ENCODE measurements at places on chromosomes 7 and 10. TPM values are rescaled to one million over a fixed set of nuclear protein-coding genes. Genes with fewer than 3 reads are reported as not detected.

DNA sequence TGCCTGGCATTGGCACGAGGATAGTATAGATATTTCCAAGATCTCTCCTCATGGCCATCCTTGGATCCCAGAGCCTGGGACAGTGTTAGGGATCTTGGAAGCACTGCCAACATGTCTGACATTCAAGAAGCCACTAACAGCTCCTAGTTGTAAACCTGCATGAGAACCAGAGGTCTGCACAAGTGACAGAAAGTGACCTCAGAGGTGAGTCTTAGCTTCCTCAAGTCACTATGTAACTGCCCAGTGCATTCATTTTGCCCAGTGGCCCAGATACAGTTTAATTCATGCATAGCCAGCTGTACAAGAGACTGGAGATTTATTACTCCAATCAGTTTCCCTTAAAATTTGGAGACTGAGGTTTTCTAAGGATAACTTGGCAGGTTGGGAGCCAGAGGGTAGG, 16.7 kb downstream of the SUGCT start:
- DNase-seq: no peak

The SUN3 gene
- total RNA-seq: 0.36 TPM

DNA sequence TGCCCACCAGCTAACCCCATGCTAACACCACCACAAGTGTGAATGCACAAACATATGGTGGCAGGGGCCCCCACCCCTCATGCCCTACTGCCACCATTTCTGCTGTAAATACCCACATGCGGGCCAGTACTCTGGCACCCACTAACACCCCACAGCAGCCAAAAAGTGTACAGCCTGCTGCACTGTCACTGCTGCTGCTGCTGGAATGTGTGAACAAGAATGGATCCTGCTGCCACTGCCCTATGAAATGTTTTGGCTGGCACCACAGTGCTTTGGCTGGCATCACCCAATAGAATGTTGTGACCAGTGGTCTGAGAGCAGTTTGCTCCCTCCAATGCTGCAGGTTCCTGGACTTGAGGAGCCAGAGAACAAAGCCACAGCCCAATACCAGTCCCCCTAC, 606.6 kb upstream of the SORCS1 start:
- DNase-seq: no peak

The ACTL6B gene
- 58.7 TPM for total RNA-seq

The EN2 gene
- total RNA-seq: 11.9 TPM

DNA sequence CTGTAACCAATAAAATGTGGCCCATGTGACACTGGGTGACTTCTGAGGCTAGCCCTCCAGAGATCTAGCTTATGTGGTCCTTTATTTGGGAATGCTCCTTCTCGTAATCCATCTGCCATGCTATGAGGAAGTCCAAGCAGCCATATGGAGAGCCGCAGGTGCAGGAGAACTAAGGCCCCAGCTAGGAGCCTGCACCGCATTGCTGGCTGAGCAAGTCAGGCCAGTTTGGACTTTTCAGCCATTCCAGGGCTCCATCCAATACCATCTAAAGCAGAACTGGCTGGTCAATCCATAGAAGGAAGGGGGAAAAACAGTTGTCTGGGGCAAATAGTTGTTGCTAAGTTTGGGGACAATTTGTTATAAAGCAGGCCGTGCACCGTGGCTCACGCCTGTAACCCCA, 32.6 kb downstream of the KLRG2 start:
- DNase-seq: no peak

The TBX20 gene
- total RNA-seq: not detected

GRCh38 chr10:88508796-88509195, 74.3 kb downstream of the RNLS start:
- DNase-seq: no peak

The ENKUR gene
- total RNA-seq: 6.4 TPM

The GPAM gene
- total RNA-seq: 37.7 TPM

GRCh38 chr7:73828107-73828803, 2.5 kb upstream of the CLDN4 start:
- DNase-seq: peak; percentile 58

DNA sequence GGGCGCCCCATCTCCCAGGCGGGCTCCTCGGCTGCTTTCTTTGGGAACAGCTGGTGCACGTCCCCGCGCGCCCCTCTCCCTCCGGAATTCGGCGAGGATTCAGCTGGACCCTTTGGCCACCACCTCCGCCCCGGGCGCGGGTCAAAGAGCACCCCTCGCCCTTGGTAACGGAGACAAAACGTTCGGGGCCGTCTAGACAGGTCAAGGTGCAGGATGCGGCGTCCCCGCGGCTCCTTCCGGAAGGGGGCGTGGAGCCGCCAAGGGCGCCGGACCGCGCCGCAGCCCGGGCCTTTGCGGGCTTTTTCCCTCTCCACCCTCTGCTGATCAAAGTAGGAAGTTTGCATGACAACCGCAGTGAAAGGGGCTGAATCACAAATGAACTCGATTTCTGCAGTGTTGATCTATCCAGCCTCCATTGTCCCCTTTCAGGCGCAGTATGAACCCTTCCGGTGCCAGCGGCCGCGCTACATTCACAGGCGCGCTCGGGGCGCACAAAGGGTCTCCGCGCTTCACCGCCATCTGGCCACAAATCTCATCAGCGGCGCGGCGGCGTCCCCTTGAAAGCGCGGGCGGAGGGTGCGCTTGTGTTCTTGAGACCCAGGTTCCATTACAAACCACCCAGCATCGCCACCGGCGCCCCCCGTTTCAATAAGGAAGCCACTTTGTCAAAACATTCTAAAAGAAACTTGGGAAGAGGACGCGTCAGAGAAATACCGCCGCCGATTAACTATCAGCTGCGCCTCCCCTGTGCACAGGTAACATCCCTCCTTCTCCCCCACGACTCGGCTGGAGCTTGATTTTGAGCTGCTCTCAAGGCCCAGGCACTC, 36.4 kb downstream of the CNPY1 start:
- no peak for DNase-seq

GRCh38 chr10:35251373-35252100, 84.8 kb upstream of the CCNY start:
- DNase-seq: no peak

DNA sequence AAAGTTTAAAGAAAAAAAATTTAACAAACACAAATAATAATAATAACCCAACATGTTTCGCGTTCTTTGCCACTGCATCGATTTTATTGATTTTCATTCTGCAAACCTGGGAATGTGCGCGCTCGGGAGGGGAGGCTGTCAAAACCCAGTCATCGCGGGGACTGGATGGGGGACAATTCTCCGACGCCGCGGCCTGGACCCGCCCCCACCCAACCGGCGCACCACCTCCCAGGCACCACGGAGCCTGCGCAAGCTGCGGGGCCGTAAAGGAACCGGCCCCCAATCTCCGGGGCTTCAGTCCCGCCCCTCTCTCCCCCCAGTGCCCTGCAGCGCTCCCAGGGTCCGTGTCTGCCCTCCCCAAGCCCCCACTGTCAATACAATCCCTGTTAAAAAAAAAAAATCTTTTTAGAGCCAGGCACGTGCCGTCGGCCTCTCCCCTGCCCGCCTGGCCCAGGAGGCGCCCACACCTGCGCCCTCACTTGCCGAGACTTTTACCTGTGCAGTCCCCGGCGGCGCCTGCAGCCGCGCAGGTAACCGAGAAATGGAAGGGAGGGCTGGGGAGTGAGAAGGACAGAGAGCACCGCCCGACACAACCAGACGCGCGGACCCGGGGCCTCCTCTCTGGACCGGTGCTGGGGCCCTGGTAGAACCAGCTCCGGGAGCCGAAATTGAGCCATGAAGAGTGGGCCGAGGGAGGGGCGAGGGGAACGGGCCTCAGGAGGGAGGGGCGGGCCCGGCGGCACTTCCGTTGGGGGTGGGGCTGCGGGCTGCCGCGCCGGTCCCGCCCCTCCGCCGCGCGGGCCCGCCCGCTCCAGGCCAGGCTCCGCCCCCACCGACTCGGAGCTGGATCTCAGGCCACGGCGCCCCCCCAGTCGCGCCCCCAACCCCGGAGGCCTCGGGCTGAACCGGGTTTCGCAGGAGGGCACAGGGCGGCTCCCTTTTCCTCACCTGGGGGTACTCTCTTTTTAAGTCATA, 7.6 kb upstream of the ZNF503 start:
- peak; percentile 17 for DNase-seq

DNA sequence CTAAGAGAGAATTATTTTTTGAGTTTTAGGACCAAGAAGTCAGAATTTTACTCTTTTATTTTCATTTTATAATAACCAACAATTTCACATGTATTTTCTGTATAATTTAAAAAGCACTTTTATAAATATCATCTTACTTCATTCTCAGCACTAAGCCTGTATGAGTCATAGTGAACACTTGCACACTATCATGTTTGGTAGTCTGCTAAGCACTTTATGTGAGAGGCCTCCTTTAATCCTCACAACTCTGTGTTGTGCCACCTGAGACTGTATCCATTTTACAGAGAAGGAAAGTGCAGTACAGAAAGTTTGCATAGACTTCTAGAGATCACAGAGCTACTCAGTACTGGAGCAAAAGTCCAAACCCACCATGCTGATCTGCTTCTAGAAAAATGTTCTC, 939.6 kb downstream of the NRG3 start:
- no peak for DNase-seq

DNA sequence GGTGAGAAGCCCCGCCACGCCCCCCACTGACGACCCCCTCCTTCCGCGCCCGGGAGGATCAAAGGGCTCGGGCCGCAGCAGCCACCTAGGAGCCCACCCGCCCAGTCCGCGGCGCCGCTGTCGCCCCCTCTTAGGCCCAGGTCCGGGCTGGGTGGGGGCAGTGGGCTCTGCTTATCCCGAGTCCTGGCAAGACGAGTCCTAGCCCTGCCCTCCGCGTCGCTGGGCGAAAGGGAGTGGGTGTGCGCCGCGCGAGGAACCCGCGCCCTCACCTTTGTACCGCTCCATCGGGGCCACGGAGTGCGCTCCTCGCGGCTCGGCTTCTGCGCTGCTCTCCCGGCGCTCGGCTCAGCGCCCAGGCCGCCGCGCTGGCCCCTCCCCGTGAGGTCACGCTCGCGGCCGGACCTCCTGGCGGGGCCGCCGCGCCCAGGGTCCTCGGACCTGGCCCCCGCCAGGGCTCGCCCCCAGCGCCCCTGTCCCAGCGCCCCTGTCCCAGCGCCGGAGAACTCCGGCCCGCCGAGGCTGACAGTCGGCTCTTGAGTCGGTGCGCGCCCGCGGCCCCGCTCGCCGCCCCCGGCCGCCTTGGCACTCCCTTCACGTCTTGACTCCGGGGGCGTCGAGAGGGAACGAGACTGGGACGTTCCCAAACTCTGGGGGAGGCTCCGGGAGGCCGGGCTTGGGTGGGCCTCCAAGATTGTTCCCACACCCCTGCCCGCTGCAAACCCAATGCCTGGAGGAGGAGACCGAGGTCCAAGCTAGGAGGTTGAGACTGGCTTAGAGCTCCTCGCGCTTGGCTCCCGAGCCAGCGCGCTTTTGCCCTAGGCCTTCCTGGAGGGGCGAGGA, at the start of gene AFAP1L2:
AFAP1L2 (minus strand) TSS at position 332 of the 840 bp plus-strand sequence; CDS start at position 285, 47 bp downstream.
- peak; percentile 74 for DNase-seq

The GRB10 gene
- total RNA-seq: 60.4 TPM

GRCh38 chr10:55091691-55092328, 290.8 kb upstream of the PCDH15 start:
- no peak for DNase-seq

DNA sequence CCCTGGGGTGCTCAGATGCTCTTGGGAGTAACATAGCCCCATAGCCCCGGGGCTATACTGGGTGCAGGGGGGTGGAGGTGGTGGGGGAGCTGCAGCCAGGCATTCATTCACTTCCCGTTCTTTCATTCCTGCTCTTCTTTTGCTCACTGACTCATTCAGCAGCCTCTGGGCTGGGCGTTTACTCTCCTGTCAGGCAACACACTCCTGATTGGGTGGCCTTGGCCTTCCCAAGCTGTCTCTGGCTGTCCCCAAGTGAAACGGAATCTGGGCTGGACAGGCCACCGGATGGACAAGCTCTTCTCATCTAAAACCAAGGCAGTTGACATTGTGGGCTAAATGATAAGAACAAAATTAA, 34.6 kb downstream of the CHST3 start:
- DNase-seq: no peak

GRCh38 chr10:51422311-51423120, 276.9 kb downstream of the CSTF2T start:
- no peak for DNase-seq

The CDK6 gene
- total RNA-seq: 81.6 TPM

- no peak for DNase-seq
Measured at GRCh38 chr10:43316988-43317387, 50.1 kb upstream of the RASGEF1A start.

- no peak for DNase-seq
Measured at GRCh38 chr7:28787106-28787505, 171.0 kb downstream of the TRIL start.

- no peak for DNase-seq
Measured at GRCh38 chr10:74518061-74518460, 308.3 kb upstream of the KAT6B start.

The HOXA7 gene
- total RNA-seq: not detected

- DNase-seq: no peak
Measured at GRCh38 chr10:103818765-103819374, 36.5 kb downstream of the SH3PXD2A start.

The PRF1 gene
- not detected for total RNA-seq

The TMEM176B gene
- 4.3 TPM for total RNA-seq

The DMBT1 gene
- 0.36 TPM for total RNA-seq

The NYAP1 gene
- 18.2 TPM for total RNA-seq

- DNase-seq: no peak
Measured at GRCh38 chr10:61173450-61173849, 229.5 kb upstream of the RHOBTB1 start.

DNA sequence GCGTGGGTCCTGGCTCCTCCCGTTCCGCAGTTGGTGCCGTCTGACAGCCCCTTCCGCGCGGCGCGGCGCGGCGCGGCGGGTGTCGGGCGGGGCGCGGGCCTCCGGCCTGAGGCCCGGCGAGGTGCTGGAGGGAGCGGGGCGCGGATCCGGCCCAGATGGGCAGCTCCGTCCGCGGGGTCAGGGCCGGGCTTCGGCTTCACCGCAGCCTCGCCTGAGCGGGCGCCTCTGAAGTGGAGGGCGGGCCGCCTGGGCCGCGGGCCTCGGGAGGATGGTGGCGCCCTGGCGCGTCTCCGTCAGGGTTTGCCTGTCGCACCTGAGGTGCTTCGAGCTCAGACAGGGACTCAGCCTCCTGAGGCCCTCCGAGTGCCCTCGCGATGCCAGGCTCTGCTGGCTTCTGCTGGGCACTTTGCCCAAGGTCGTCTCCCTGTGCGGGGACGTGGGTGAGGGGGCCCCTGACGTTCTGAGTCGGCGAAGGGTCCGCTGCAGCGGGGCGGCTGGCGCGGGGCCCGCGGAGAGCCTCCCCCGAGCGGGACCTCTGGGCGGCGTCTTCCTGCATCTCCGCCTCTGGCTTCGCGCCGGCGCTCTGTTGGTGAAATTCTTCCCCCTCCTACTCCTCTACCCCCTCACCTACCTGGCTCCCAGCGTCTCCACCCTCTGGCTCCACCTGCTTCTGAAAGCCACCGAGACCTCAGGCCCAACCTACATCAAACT, 473 bp downstream of the ADCK2 start:
- DNase-seq: no peak

The EGR2 gene
- total RNA-seq: 0.18 TPM

GRCh38 chr7:585229-585711, 65.6 kb upstream of the PDGFA start:
- no peak for DNase-seq

The CYP3A7 gene
- total RNA-seq: 0.45 TPM

The TSPAN33 gene
- 13.6 TPM for total RNA-seq

The GAD2 gene
- 29.6 TPM for total RNA-seq

The POU6F2 gene
- total RNA-seq: 1.00 TPM
